ENCODE measurements at places on chromosomes 11 and 22. TPM values are rescaled to one million over a fixed set of nuclear protein-coding genes. Genes with fewer than 3 reads are reported as not detected.

DNA sequence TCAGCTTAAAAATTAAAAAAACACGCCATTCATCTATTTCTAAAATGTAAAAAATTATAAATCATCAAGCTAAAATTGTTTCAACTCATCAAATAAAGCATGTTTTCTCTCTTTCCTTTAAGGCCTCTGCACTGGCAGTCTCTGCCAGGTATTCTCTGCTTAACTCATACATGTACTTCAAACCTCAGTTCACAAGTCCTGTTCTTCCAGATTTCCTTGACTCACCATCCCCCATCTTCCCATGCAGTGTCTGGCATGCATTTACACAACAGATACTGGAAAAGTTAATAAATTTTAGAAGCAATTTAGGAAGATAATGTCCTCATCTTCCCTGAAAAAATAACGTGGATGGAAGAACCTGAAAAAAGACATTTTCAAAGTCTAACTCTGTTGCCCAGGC lies 32.5 kb downstream of the CSTF3 start:
- no peak for DNase-seq

- DNase-seq: no peak
These were observed 10.3 kb downstream of the SCARF2 start for GRCh38 chr22:20427104-20427944.

DNA sequence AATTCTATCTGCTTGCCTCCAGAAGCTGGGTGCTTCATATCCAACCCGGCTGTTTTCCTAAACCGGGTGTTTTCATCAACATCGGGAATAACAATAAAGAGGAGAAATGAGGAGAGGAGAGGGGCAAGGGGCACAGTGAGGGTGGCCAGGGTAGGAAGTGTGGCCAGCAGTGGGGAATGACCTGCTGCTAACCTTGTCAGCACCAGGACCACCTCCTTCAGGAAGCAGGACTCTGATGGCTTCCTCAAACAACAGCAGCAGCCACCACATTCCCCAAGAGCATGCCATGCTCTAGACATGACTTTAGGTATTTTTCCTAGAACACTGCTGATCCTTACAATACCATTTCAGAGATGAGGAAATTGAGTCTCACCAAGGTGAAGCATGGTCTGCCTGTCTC lies 52.4 kb downstream of the TPBGL start:
- no peak for DNase-seq

DNA sequence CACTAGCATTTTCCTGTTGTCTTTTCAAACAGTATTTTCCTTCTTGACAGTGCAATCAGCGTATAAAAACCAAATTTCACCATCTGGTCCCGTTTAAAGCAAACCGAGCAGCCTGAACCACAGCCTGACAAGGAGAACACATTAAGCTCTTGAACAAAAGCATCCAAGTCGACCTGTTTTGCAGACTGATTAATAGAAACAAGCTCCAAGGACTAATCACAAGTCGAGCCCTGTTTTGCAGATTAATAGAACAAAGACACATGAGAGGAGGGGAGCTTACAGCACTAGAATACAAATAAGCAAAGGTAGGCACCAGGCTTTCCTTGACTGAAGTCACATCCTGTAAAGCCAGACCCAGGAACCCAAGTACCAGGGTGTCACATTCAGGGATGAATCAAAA lies 104.8 kb downstream of the MPPED2 start:
- DNase-seq: no peak

GRCh38 chr11:68057807-68058206 lies 19.0 kb downstream of the TCIRG1 start:
- no peak for DNase-seq

DNA sequence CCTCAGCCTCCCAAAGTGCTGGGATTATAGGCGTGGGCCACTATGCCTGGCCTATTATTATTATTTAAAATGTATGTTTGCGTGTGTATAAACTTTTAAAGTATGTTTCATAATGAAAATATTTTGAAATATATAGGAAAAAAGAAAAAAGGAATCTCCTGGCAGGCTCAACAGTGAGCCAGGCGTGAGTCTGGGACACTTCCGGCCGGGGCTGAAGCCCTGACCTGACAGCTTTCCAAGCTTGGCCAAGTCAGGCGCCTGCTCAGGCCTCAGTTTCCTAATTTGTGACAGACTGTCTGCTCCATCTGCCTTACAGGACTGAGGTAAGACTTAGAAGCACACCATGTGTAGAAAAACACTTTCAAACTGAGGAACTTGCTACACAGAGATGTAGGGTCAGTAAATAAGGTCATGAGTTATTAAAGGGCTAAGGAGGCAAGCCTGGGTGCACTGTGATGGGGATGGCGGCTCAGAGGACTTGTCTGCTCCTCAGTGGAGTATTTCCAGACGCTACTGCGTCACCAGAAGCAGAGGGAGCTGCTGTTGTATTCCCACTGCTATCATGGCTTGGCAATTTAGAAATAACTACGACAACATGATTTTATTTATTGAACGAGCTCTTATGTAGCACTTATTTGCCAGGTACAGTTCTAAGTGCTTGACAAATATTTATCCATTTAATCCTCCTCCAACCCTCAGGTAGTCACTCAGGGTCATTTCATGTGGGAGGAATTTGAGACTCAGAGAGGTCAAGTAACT lies 100.1 kb downstream of the PRR5L start:
- DNase-seq: no peak

- DNase-seq: no peak
These were observed 1.1 kb downstream of the ALG8 start for GRCh38 chr11:78138291-78138690.

GRCh38 chr11:130940706-130941105 lies 24.4 kb upstream of the SNX19 start:
- no peak for DNase-seq

- DNase-seq: peak; percentile 10
These were observed 99.7 kb upstream of the IGLL5 start for GRCh38 chr22:22787786-22788459.

DNA sequence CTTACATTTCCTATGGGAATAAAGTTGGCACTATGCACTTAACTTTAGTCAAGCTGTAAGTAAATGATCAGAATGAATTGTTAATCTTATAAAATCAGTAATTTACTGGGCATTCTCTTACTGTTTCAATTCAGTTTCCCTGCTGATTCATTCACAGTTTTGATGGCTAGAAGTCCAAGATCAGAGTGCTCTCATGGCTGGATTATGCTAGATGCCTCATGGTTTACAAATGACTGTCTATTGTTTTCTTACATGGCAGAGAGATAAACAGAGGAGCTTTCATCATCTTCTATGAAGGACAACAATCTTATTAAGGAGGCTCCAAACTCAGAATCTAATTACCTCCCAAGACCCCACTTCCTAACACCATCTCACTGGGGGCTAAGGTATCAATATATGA lies 135.1 kb upstream of the CARD18 start:
- DNase-seq: no peak

- DNase-seq: no peak
These were observed 574.0 kb downstream of the LRRC4C start for GRCh38 chr11:40885250-40885954.

GRCh38 chr11:94149431-94150017 lies 20.9 kb downstream of the PANX1 start:
- DNase-seq: no peak

DNA sequence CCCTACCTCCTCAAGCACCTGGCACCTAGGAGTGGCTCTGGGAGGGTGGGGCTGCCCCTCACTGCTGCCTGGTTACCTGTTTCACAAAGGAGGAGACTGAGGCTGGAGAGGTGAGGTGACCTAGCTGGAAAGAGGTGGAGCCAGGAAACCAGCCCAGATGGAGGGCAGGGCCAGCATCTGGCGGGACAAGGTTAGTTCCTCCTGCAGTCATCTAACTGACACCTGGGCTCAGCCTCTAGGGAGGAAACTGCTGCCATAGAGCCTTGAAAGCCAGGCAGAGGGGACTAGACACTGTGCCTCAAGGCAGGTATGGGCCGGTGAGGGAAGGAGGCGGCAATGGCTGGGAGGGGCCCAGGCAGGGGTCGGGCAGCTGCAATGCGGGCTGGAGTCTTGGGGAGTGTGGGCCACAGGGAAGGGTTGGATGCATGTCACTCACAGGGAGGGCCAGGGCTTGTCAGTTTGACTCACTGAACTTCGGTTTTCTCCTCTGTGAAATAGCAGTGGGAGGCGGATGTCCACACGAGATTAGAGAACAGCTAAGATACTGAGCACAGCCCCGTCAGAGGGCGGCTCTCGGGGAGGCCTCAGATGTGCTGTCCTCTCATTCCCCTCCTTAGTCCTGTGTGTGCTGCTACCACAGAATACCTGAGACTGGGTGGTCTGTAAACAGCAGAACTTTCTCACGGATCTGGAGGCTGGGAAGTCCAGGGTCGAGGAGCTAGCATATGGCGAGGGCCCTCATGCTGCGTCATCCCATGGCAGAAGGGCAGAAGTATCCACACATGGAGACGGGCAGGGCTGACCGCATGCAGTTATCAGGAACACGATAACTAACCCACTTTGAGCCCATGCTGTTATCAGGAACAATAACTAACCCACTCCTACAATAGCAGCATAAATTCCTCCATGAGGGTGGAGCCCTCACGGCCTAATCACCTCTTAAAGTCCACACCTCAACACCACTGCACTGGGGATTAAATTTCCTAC lies 16.1 kb downstream of the MGAT3 start:
- no peak for DNase-seq

DNA sequence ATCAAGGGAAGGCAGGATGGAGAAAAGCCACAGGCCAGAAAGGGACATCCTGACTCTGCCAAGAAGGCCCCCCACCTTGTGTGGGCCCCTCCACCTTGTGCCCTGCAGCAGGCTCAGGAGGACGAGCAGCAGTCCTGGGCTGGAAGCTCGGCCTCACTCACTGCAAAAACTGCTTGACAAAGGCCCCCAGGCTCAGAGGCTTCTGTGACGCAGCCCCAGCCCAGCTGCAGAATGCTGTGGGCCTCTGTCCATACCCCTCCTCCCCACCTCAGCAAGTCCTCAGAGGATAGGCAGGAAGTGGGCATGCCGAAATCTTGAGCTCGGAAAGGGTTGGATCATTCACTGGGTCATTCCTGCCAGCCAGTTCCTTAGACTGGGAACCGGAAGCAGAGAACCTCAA lies 61.9 kb downstream of the NRXN2 start:
- DNase-seq: peak; percentile 63

DNA sequence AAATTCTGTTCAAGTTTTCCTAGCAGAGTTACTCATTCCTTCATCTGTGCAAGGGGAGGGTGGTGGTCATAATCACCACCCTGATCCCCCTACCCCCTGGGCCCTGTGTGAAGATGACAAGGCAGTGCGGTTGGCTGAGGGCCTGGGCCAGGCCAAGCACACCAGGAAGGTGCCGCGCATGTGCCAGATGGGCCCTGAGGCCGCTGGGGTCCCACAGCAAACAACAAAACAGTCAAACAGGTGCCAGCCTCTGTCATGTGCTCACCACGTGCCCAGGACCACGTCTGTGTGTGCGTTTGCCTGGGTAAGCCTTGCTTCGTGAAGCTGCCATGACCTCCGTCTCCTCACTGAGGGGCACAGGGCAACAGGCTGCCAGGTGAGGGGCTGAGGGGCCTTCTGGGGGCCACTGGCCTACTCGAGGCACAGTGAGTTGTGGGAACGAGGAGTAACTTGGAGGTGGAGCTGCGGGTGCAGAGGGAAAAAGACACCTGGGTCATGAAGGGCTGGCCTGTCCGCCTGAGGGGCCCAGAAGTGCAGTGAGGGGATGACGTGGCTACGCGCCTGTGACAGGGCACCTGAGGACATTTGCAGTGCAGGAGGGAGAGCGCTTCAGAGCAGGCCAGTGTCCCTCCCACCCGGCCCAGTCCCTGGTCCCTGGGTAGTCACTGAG lies 25.8 kb downstream of the RSPH14 start:
- no peak for DNase-seq

- no peak for DNase-seq
These were observed 64.7 kb upstream of the VPREB1 start for GRCh38 chr22:22179858-22180257.

DNA sequence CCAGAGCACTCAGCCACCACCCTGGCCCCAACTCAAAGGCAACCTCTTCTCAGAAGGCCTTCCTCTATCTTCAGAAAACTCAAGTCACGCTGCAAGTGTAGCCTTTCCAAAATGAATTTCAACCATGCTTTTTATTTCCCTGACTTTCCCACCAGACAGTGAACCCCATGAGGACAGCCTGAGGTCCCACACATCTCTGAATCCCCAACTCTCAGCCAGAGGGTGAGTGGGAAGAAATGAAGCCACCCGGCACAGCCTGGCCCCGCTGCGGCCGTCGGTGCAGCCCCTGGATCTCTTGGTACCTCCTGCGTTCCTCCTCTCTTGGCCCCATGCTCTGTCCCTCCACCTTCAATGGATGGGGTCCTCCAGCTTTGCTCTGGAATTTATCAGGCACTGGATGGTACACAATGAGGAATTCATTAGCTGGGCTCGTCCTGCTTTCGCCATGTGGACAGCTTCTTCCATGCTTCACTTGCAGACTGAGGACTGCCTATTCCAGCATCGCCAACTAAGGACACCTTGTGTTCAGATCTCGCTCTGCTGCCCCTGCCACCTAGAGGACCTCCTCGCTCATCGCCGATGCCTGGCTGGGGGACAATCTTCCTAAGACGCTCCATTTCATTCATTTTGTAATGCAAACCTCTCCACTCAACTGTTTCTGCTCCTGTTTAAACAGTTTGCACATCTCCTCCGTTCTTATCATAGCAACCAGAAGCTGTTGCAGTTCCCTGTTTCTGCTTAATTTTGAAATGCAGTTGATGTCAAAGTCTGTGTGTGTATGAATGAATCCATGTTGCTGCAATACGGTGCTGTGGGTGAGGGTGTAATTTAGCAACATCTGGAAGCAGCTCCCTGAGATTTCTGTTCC lies 672.1 kb downstream of the TBC1D22A start:
- DNase-seq: no peak

DNA sequence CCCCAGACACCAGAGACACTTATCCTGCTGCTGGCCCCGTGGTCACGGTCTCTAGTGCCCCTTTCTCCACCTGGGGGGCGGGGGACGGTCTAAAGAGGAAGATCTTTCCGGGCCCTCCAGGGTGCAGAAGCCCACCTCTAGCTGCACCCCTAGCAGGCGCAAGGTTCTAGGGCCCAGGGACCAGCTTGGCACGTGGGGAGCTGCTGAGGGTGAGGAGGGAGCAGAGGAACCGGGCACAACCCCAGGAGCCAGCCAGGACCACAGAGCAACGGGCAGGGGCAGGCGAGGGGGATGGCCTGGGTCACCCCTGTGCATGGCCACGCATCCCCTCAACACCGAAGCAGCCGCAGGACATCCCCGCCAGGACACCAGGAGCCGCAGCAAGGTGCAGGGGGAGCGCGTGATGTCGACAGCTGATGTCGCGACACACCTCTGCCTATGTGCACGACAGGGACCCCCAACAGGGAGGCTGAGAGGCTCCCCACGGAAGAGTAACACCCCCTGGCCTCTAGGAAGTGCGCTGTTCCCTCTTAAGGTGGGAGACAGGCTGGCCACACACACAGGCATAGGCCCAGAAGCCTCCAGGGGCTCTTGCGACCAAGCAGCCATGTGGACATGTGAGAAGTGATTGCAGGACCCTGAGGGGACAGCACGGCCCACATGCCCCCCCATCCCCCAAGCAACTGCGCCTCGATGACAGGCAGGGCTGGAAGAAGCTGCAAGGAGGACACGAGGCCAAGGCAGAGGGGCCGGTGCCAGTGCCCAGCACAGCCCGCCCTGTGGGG lies 5.1 kb downstream of the LRFN4 start:
- no peak for DNase-seq

The LYVE1 gene
- not detected for total RNA-seq

The SLC22A6 gene
- total RNA-seq: not detected

The STK33 gene
- total RNA-seq: 17.2 TPM

The MYH9 gene
- 245 TPM for total RNA-seq

The XKR3 gene
- 0.14 TPM for total RNA-seq

The RBM4B gene
- total RNA-seq: 27.7 TPM

The TMPRSS5 gene
- total RNA-seq: 0.62 TPM

The SLC6A5 gene
- total RNA-seq: not detected

The HEPHL1 gene
- total RNA-seq: not detected

The P2RY6 gene
- total RNA-seq: not detected
